ENCODE measurements at places on chromosomes 16 and 17.

DNA sequence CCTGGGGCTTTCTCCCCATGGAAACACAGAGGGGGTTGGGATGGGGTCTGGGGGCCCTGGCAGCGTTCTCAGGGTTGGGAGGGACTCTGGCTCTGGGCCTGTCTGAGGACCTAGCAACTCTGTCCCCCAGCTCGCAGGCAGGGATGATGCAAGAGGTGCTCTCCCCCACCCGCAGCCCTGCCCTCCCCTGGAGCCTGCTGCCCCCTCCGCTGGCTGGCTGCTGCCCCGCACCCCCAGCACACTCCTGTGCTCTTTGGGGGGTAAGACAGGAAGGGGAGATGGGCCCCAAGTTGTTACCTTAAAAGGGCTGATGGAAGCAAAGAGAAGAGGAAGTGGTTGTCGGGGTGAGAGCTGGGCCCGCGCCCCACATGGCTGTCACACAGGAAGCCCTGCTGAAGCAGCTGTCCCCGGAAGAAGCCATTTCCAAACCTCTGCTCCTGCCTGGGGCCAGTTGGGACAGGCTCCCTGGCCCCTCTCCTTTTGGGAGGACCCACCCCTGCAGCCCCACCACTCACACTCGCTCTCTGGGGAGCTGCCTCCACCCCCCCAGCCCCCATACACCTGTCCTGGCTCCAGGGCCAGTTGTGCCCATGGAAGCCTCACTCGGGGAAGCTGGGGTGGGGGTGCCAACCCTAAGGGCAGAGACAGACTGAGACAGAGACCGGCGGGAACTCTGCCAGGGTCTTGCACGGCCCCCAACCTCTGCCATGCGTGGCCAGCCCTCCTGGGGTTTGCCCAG lies 2.5 kb downstream of the CORO1A start:
- DNase-seq: peak; percentile 77

DNA sequence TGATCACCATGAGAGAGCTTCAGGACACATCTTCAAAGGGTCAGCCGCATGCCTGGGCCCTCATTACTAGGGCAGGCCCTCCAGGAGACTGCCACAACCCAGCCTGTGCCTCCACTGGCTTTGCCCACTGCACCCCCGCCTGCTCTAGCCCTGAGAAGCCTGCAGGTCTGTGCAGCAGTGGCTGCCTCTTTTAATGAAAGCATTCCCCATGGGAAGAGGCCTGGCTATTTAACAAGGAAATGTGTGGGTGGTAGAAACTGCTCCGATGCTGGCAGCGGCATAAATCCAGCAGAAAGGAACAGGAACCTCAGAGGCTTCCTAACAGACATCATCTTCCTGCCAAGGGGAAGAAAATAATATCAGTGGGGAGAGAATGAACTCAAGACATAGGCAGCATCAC lies 375 bp upstream of the KRT32 start:
- no peak for DNase-seq

DNA sequence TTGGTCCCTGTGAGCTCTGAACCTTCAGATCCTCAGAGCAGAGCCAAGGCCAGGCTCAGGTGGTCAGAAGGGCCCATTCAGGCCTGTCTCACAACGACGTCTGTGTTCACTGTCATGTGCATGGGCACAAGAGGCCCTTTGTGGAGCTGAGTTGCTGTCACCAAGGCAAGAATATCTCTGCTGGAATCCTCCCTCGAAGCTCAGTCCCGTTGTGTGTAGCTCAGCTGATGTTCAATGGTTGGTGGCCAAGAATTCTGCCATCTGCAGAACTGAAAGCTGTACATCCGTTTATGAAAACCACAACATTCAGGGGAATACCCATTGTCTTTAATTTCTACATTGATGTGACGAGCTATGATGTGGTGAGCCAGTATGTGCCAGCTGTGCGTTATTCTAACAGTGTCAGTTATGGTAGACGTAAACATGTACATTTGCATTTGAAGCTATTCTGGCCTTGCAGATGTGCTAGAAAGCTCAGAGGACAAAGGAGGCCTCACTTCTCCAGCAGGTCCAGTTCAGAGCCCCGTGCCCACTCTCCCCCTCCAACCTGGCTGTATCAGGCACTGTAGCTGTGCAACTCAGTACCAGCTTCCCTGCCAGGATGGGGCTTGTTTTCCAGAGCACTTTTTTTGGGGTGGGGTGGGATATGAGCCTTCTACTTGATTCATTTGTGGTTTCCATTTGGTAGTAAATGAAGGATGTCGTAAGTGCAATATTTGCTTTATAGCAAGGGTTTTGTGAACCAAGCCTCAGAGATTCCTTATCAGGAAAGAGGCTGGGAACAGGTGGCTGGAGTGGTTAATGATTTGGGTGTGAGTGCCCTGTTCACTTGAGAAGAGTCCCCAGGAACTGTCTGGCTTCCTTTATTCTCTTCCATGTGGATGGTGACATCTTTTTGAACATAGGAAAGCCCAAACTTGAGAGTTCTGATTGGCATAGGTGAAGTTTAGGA lies 56.1 kb downstream of the B9D1 start:
- no peak for DNase-seq

- DNase-seq: no peak
Observed at GRCh38 chr17:28812748-28813377, 29.7 kb downstream of the FAM222B start.

DNA sequence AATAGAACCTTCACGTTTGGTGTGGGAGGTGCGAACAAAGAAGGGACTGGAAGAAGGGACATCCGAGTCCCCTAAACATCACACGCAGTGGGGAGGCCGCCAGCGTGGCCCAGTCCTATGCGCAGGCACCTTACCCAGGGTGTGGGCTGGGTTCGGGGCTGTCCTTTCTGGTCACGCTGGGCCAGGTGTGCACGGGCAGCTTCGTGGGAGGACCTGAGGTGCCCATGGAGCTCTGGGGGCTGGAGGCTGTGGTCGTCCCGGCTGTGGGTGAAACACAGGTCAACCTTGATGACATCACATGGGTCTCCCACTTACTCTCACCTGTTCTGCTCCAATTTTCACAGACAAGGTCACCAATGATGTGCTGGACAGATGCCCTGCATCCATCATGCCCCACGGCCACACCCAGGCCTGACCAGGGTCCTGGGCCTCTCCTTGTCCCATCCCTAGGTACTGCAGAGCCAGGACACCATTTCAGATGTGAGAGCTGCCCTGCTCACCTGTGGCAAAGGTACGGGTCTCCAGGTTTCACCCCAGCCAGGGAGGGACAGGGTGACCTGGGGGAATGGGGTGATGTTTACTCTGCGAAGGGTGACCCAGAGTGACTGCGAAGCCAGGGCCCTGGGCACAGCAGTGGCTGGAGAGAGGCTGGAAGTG lies 3.1 kb downstream of the CD300C start:
- no peak for DNase-seq

DNA sequence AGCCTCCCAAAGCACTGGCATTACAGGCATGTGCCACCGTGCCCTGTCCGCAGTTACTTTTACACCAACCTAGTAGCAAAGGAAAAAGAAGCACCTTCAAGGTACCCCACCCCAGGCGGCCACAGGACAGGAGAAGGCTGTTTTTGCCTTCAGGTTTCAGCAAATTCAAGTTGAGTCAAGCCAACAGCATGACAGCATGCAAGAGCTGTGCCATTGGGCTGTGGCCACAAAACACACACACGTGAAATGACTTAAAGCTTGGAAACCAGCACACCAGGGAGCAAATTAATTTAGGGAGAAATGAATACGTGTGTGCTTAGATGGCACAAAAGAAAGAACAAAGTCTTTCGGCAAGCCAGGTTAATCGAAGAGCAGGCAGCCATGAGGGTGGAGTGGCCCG lies 39.7 kb downstream of the ERCC4 start:
- no peak for DNase-seq

- no peak for DNase-seq
Observed at GRCh38 chr16:31214708-31215286, 878 bp downstream of the TRIM72 start.

GRCh38 chr16:46801428-46802049 lies 29.4 kb downstream of the C16orf87 start:
- no peak for DNase-seq

- no peak for DNase-seq
Observed at GRCh38 chr17:69454051-69454450, 39.6 kb downstream of the MAP2K6 start.

DNA sequence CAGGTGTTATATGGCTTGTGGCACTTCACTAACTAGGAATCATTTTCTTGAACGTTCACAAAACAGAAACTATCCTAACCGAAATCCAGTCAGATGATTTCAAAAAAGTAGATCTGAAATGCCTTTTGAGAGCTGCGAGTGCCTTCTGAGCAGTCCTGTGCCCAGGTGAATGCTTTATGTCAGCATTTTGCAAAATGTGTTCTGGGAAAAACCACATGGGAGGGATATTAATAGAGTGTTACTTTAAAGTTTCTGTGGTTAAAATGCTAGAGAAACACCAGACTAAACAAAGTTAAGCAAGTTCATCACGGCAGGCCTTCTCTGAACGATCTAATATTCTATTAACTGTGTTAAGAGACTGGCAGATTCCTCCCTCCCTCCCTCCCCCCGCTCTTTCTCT lies 15.8 kb upstream of the RGS9 start:
- DNase-seq: no peak

DNA sequence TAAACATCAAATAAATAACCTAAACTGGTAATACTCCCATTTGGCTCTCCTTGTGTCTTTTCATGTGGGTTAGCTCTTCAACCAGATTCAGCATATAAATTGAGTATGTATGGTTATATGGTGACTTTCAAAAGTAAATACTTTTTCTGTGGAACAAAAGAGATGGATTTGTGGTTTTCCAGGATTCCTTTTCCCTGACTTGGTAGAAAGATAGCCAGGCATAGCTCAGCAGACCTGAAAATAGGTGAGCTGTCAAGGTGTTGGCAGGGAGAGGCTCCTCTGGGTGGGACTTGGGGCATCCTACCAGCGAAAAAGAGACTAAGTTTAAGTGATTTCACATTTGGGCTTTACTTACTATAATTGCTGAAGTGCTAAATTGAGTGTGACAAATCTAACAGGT lies 80.3 kb downstream of the FTO start:
- no peak for DNase-seq

DNA sequence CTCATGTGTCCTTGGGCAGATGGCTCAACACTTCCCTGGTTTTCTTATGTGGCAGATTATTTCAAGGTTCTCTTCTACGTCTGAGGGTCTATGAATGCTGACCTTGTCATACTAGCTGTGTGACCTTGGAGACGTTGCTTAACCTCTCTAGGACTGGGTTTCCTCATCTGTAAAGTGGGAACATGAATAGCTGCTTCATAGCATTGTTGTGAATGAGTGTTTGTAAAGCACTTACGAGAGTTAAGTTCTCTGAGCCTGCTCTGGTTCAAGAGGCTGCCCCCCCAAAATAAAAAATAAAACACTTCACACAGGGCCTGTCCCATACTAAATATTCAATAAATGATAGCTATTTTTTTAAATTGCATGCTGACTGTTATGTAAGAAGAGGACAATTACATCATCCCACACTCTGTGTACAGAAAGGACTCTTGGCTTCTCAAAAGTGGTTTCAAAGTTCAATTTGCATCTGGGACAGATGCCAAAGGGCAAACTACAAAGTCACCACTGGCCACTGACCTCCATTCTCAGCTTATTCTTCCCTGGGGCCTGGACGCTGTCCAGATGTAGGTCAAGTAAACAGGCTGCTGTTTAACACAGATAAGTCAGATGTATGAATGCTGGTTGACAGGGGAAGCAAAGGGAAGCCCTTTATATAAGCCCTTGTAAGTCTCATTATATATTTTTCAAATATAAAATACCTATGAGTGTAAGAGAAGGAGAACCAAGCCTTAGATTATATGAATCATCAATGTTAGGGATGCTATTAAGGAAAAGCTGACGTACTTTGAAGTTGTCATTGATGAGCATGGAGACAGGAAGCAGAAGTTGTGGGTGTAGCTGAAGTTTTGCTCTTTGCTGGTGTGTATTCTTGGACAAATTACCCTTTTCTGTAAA lies 15.4 kb upstream of the NDEL1 start:
- no peak for DNase-seq

- no peak for DNase-seq
Observed at GRCh38 chr16:10266809-10267208, 84.6 kb upstream of the GRIN2A start.

- no peak for DNase-seq
Observed at GRCh38 chr17:48542114-48542656, 2.7 kb downstream of the HOXB2 start.

- no peak for DNase-seq
Observed at GRCh38 chr16:85523602-85524364, 89.3 kb upstream of the GSE1 start.

GRCh38 chr17:58264407-58265103 lies 16.2 kb downstream of the MPO start:
- DNase-seq: no peak

- DNase-seq: no peak
Observed at GRCh38 chr17:67044940-67045339, 586 bp downstream of the CACNG1 start.

DNA sequence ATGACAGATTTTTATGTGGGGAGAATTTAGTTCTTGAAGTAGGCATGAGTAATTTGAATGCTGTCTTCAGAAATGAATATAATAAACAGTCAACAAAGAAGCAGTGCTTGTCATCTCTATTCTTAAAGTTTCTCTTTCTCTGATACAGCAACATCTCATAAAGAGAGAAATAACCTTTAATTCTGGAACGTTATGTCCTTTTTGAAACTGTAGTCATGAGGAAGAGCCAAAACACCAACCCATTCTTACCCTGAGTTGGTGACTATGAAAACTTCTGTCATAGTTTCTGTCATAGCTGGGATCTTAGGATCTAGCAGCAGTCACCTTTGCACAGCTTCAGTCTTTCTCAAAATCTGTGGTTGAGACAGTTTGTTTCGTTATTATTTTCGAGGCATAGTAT lies 15.3 kb upstream of the RASL10B start:
- DNase-seq: no peak

GRCh38 chr17:79930062-79930876 lies 91.0 kb upstream of the CBX4 start:
- DNase-seq: no peak

GRCh38 chr16:19167710-19168370 lies at the start of gene SYT17:
Gene SYT17 (plus strand): TSS chr16:19168240. CDS start chr16:19168647, 407 bp downstream.
- peak; percentile 31 for DNase-seq

DNA sequence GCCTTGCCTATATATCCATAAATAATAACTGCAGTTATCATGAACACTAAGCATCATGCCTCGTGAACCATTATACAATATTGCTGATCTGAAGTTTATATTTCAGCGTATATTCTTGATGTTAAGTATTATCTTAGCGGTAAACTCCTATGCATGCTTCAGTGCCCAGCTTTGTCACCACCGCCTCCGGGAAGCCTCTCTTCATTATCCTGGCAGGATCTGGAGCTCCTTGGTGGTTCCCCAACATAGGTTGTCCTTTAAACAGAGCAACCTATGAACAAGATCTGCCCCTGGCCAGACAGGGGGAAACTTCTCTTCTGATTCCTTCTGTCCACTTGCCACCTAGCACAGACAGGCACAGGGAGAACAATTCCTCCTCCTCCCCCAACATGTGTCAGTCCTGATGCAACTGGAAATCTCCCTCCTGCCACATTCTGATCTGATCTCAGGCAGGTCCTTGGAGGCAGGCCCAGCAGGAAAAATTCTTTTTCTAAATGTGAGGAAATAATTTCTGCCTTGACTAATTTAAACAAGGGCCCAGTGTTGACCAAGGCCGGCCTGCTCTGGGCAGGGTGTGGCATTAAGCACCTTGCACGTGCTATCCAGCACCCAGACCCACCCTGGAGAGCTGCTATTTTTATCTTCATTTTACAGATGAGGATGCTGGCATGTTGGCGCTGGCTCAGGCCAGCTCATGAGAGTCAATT lies 22.4 kb downstream of the SPNS2 start:
- no peak for DNase-seq

Data from activated CD8-positive, alpha-beta memory T cell treated with anti-CD3 and anti-CD28 coated beads for 48 hours (primary cell).